ENCODE measurements at places on chromosomes 6 and 20. TPM values are rescaled to one million over a fixed set of nuclear protein-coding genes. Genes with fewer than 3 reads are reported as not detected.

Gene CNBD2
- 2.5 TPM for polyA plus RNA-seq

GRCh38 chr6:84767526-84768201, 3.3 kb upstream of the TBX18 start:
- H3K4me1 ChIP-seq = no peaks in the 10 kb centered on the region
- no peak overlapping the region for H3K27ac ChIP-seq
- no peak for DNase-seq
- peaks cover 76% of the 10 kb centered on the region for H3K27me3 ChIP-seq
- no peak overlapping the region for H3K4me3 ChIP-seq

Gene TMC2
- not detected for polyA plus RNA-seq

DNA sequence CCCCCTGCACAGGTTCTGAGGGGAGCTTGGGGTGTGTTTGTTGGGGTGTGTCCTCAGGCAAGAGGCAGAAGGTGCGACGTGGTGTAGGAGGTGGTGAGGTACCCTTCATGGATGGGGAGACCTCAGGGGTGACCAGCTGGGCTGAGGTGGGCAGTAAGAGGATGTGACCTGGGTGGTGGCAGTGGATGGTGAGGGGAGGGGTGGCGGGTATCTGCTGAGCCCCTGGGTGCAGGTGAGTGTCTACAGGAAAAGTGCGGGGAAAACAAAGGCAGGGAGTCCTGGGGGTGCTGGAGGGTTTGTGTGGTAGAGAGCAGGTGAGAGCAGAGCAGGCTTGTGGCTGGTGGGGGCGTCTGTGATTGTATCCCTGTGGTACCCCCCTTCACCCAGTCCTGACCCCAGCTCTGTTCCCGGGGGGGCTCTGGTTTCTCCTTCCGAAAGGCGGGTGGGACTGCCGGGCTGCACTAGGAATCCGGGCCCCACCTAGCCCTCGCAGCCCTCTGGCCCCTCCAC, 631 bp downstream of the RAET1L start:
- H3K4me3 ChIP-seq = no peak overlapping the region
- H3K27ac ChIP-seq = no peak overlapping the region
- H3K27me3 ChIP-seq = peaks cover 62% of the 10 kb centered on the region
- no peak for DNase-seq
- peaks cover 3% of the 10 kb centered on the region for H3K4me1 ChIP-seq

GRCh38 chr6:133393891-133394290, 152.7 kb downstream of the EYA4 start:
- H3K27me3 ChIP-seq = no peaks in the 10 kb centered on the region
- peaks cover 2% of the 10 kb centered on the region for H3K4me1 ChIP-seq
- no peak overlapping the region for H3K27ac ChIP-seq
- no peak overlapping the region for H3K4me3 ChIP-seq
- DNase-seq = no peak
- no peaks in the 10 kb centered on the region for H3K36me3 ChIP-seq

GRCh38 chr6:127464881-127465459, 5.8 kb upstream of the KIAA0408 start:
- H3K4me1 ChIP-seq = peaks cover 4% of the 10 kb centered on the region
- DNase-seq = peak; percentile 78
- no peaks in the 10 kb centered on the region for H3K27me3 ChIP-seq
- no peak overlapping the region for H3K4me3 ChIP-seq
- no peak overlapping the region for H3K27ac ChIP-seq

Gene KHDRBS2
- polyA plus RNA-seq = not detected

Gene MYT1
- polyA plus RNA-seq = not detected

- DNase-seq = no peak
- no peak overlapping the region for H3K4me3 ChIP-seq
- H3K27me3 ChIP-seq = no peaks in the 10 kb centered on the region
- H3K36me3 ChIP-seq = peaks cover 34% of the 10 kb centered on the region
These were observed 163.5 kb upstream of the SHLD1 start for GRCh38 chr20:5586720-5587119.

GRCh38 chr20:13396826-13397225, 175.8 kb downstream of the ISM1 start:
- no peaks in the 10 kb centered on the region for H3K27me3 ChIP-seq
- H3K27ac ChIP-seq = no peak overlapping the region
- no peaks in the 10 kb centered on the region for H3K36me3 ChIP-seq
- H3K4me3 ChIP-seq = no peak overlapping the region

Gene TSPO2
- polyA plus RNA-seq = not detected

GRCh38 chr20:33826270-33826897, 15.2 kb downstream of the CHMP4B start:
- no peak for DNase-seq
- no peaks in the 10 kb centered on the region for H3K27me3 ChIP-seq
- no peak overlapping the region for H3K27ac ChIP-seq
- peaks cover 3% of the 10 kb centered on the region for H3K36me3 ChIP-seq

DNA sequence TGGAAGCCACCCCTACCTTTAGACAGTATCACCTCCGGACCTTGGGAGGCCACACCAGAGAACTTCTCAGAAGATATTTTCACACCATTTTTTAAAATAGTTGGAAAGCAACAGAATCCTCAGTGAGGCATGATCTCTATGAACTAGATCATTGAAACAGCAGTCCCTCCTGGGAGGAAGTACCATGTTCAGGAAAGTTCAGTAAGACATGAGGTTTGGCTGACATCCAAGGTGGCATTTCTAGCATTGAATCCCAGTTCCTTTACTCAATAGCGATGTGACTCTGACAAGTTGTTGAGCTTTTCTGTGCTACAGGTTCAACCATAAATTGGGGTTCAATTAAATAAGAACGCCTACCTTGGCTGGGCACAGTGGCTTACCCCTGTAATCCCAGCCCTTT, 169.0 kb downstream of the TBC1D7 start:
- no peak overlapping the region for H3K4me3 ChIP-seq
- no peaks in the 10 kb centered on the region for H3K27me3 ChIP-seq
- no peak for DNase-seq
- H3K27ac ChIP-seq = no peak overlapping the region
- H3K4me1 ChIP-seq = no peaks in the 10 kb centered on the region

Gene ADTRP
- 0.50 TPM for polyA plus RNA-seq

Gene RRAGD
- polyA plus RNA-seq = not detected

Gene BMP6
- polyA plus RNA-seq = 0.19 TPM

DNA sequence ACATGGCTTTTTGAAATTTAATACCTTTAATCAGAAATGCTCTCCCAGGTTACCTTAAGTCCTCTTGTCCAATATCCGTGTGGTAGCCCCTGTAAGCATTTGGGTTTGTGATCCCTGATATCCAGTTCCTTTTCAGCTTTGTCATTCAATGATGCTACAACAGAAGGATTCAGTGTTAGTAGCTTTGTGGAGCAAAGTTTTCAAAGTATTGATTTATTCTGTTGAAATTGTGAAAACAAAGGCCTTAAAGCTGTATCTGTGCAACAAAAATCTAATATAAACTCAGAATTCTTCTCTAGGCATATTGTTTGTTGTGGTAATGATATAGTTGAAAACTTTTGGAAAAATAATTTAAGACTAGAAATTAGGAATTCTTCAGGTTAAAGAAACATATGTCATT, 91.9 kb downstream of the ADGRB3 start:
- DNase-seq = no peak
- H3K36me3 ChIP-seq = no peaks in the 10 kb centered on the region
- no peak overlapping the region for H3K27ac ChIP-seq
- H3K4me1 ChIP-seq = no peaks in the 10 kb centered on the region
- H3K27me3 ChIP-seq = no peaks in the 10 kb centered on the region

DNA sequence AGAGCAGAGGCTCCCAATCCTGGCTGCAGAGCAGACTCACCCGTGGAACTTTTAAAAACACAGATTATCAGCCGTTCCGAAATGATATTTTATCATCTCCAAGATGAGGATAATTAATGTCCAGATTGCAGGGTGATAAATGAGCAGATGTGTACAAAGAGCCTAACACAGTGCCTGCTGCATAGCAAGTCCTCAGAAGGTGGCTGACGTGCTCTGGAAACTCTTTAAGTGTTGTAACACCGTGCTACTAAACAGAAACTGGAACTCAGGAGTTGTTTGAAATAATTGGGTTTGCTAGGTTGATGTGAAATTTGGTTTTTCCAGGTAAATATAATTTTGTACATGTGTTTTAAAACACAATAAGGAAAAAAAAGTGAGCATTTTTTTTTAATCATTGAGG, 118.0 kb downstream of the ARMC2 start:
- no peak for DNase-seq
- no peaks in the 10 kb centered on the region for H3K36me3 ChIP-seq
- H3K4me3 ChIP-seq = no peak overlapping the region
- peaks cover 3% of the 10 kb centered on the region for H3K4me1 ChIP-seq

DNA sequence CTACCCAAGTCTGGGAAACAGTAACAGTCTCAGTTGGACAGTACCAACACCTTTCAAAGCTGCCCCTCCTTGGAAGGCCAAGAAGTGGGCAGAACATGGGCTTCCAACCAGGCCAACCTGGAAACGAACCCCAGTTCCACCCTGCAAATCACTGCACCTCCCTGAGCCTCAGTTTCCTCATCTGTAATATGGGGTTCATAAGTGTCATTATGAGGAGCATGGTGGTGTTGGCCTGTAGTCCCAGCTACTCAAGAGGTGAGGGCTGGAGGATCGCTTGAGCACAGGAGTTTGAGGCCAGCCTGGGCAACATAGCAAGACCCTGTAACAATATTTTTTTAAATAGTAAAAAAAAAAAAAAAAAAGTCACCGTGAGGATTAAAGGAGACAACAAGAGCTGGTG, 34.5 kb downstream of the C20orf203 start:
- no peak overlapping the region for H3K27ac ChIP-seq
- peaks cover 6% of the 10 kb centered on the region for H3K4me1 ChIP-seq
- DNase-seq = no peak
- H3K36me3 ChIP-seq = no peaks in the 10 kb centered on the region

Gene ANGPT4
- not detected for polyA plus RNA-seq

GRCh38 chr6:49636713-49637349, at the start of gene RHAG:
Gene RHAG, minus strand, starts transcription at chr6:49636839. Its CDS starts 27 bp downstream, at chr6:49636812.
- no peak within 1 kb of the TSS for H3K4me3 ChIP-seq
- H3K27ac ChIP-seq = no peak within 1 kb of the TSS
- DNase-seq = no peak
- no peaks in the 10 kb centered on the region for H3K27me3 ChIP-seq

DNA sequence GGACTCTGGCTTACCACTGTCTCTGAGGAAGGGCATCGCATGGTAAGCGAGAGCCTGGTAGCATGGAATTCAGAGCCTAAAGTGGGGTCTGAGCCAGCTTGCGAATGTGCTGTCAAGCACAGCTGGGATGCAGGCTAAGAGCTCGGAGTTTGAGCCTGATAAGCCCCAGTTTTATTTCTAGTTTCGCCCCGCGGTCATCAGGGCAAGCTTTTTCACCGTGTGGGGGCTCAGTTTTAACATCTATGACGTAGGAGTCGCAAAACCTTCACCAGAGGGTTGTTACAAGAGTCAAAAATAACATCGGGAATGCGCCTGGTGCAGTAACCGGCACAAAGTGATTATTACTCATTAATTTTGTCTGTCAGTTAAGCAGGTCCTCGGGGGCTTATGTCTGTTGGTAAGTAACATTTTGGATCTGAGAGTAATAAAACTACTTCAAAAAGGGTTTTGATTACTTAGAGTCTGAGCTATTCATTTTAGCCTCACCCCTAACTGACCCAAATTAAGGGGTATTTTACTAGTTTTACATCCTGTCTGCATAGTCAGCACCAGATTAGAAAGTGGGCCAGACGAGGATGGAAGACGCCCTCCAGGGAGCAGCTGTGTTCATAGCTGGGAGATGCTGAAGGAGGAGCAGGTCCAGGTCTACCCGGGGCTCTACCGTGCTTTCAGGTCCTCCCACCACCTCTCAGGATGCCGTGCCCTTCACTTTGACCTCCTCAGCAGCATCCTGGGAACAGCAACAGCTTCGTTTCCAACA, 29.7 kb downstream of the SLC22A23 start:
- no peak overlapping the region for H3K27ac ChIP-seq
- H3K4me1 ChIP-seq = no peaks in the 10 kb centered on the region
- H3K27me3 ChIP-seq = peaks cover 41% of the 10 kb centered on the region
- DNase-seq = no peak

Gene SLC13A3
- polyA plus RNA-seq = 3.9 TPM

Gene CD93
- 0.02 TPM for polyA plus RNA-seq

Gene TFEB
- polyA plus RNA-seq = 4.9 TPM

Gene NFATC2
- 0.44 TPM for polyA plus RNA-seq

DNA sequence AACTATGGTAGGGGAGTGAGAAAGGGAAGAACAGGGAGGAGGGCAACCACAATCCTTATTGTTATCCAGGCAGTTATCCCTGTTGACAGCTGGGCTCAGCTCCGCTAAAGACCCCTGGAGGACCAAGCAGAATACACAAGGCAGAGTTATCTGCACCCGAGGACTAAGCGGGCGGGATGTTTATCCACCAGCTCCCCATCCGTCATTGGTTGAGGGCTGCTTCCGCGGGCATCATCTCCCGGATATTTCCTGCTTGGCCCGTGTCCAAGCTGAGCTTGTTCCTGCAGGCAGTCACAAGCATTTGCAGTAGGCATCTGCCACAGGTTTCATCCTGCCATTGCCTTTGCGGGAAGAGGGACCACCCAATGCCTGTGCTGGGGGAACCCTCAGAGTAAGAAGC, 102.1 kb downstream of the DLGAP4 start:
- no peak overlapping the region for H3K4me3 ChIP-seq
- no peak overlapping the region for H3K27ac ChIP-seq
- no peaks in the 10 kb centered on the region for H3K4me1 ChIP-seq
- peak; percentile 28 for DNase-seq

- DNase-seq = peak; percentile 83
- peaks cover 18% of the 10 kb centered on the region for H3K4me1 ChIP-seq
- peak overlapping the region; percentile 76 for H3K27ac ChIP-seq
- no peaks in the 10 kb centered on the region for H3K36me3 ChIP-seq
- H3K4me3 ChIP-seq = no peak overlapping the region
These were observed 56.0 kb downstream of the TGM2 start for GRCh38 chr20:38108986-38109541.

GRCh38 chr6:12882761-12883290, 166.3 kb downstream of the PHACTR1 start:
- no peak for DNase-seq
- no peaks in the 10 kb centered on the region for H3K27me3 ChIP-seq
- H3K4me3 ChIP-seq = no peak overlapping the region
- H3K4me1 ChIP-seq = no peaks in the 10 kb centered on the region
- no peak overlapping the region for H3K27ac ChIP-seq

GRCh38 chr6:114281496-114281895, 61.3 kb downstream of the HS3ST5 start:
- H3K36me3 ChIP-seq = no peaks in the 10 kb centered on the region
- no peak overlapping the region for H3K4me3 ChIP-seq
- no peaks in the 10 kb centered on the region for H3K4me1 ChIP-seq

DNA sequence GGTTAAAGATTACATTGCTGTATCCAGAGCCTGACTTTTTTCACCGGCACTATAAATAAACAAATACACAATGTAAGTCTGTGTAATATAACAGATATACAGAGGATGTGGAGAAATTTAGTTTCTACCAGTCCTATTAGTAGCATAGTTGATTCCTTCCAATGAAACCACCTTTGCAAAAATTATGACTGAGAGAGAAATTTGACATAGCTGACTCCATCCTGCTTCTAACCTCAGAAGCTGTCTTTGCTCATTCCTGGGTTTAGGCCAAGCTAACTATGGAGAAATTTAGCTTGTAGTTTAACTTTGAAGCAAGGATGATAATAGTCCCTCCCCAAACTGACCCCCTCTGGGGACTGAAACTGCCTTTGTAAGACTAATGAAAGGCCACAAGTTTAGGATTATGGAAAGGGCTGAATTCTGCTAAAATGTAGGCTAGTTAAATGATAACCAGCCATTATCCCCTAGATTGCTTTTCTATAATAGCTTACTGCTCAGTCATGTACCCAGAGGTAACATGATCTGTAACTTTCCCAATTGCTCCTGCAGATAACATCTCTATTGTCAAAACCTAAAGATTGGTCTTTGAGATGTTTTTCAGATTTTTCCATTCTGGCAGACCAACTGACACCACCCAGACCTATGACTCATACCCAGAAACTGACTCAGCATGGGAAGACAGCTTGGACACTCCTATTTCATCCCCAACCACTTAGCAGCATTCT, 172.8 kb upstream of the ARG1 start:
- H3K27ac ChIP-seq = no peak overlapping the region
- no peaks in the 10 kb centered on the region for H3K4me1 ChIP-seq
- no peaks in the 10 kb centered on the region for H3K36me3 ChIP-seq
